ENCODE measurements at places on chromosomes 3 and 15.

DNA sequence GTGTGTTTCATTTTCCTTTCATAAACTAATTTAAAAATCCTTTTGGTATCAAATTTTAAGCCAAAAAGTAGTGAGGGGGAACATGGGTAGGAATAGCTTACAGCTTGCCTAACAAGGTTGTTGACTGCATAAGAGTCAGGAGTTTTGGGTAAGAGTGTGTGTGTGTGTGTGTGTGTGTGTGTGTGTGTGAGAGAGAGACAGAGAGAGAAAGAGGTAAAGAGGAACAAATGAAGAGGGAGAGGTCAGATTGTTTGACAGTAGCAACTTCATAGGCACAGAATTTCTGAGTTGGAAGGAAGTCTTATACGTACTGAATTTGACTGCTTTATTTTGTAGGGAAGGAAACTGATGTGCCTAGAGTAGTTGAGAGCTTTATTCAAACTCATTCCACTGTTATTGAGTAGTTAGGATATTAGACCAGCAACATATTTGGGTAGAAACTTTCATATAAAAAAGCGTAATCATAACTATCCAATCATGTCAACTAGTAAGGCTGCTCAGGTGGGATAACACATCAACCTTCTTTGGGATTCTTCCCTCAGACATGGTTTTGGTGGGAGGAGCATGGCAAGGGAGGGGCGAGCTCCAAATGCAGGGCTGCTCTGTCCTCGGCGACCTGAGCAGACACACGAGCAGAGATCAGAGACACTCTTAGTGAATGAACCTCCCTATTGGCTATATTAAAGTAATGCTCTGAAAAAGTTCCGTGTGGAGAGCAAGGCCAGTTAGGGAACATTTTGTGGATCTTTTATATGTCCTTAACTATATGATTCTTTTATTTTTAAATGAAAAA lies 86.4 kb downstream of the LPP start:
- DNase-seq: no peak

DNA sequence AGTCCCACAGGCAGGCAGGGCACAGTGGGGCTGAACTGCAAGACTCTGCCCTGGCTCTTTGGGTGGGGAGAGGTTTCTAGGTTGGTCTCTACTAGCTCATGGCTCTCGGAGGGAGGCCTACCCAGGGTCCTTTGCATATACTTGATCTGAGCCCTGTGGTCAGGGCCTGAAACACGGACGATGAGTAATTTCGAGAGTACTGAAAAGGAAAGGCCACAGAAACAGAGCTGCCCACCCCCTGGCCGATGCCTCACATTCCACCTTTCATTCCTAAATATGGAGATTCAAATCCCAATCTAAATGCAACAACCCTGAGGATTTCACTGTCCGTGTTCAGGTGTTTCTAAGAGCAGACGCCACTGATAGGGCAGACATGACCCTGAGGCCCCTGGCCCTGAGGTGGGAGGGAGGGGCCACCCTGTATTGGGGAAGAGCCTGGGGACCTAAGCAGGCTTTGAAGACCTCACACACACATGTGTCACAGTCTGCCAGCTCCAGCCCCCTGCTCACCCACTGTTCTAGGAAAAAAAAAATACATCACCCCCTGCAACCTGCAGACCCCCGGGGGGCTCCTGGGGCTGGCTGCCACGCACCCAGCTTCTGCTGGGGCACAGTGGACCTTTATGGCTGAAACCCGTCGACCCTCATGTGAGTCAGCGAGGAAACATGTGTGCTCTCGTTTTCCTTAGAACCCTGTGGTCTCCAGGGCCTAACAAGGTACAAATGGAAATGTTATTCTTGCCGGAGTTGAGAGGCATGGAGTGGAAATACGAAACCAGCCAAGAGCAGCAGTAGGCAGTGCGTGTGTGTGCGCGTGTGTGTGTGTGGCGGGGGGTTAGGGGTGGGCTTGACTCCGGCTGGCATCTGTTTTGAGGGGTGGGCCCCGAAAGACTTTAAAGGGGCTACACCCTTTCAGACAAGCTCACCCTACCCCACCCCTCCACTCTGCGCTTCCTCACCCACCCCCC lies 112.7 kb downstream of the CHSY1 start:
- no peak for DNase-seq

GRCh38 chr3:155871746-155872158 lies 1.3 kb downstream of the GMPS start:
- no peak for DNase-seq

DNA sequence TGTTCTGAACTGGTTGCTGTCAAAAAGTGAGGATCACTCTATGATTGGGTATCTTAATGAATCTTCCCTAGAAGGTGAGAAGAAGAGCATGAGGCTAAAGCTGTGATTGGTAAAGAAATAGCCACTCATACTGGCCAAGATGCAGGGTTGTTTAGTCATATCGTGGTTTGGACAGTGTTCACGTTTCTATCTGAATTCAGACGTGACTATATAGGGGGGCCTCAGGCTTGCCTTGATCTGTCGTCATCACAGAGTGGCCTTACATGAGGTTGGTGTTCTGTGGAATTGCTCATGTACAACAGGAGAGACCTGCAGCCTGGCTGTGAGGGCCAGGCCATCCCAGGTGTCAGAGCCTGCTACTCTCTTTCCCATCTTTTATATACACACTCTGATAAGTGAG lies 12.4 kb downstream of the RTP2 start:
- DNase-seq: no peak

DNA sequence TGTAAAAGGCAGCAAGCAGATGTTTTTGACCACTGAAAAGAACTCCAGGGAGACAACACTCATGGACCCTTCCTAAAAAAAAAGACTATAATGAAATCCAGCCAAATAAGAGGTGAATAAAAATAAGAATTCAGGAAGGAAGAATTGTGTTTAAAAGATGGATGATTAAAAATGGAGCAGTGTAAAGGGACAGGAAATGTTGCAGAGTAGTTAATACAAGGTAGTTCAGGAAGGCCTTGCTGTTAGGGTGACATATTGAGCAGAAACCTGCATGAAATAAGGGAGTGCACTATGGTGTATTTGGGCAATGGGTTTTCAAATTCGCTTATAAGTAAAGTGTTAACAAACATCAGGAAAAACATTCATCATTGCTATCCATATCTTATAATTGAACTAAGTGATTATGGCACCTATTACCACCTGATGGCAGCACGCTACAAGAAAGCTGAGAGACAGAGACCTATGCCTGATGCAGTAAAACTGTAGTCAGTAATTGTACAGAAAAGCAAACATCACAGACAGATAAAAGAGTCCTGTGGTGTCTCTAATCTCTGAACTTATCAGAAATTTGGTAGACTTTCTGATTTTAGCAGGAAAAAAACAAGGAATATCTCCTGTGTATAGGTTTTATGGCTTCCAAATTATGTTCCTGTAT lies 5.8 kb upstream of the DBR1 start:
- DNase-seq: no peak

DNA sequence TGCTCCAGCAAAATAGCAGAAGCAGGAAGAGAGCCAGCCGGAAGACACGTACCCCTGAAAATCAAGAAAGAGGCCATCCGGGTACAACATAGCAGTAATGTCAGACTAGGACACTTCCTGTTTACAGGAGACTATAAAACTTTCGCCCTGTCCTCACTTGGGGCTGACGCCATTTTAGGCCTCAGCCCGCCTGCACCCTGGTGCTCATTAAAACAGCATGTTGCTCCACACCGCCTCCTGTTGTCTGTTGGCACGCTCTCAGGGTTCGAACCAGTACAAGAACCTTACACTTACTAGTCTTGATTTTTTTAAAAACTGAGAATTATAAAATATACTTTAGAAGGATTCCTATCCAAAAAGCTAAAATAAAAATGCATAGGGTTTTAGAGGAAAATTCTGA lies 159.8 kb upstream of the NR2E3 start:
- DNase-seq: no peak

- no peak for DNase-seq
Observed at GRCh38 chr3:83224101-83224868, 1462.8 kb upstream of the GBE1 start.

- no peak for DNase-seq
Observed at GRCh38 chr3:38232701-38233100, 32.9 kb upstream of the SLC22A13 start.
